ENCODE measurements at places on chromosomes 5 and 9. TPM values are rescaled to one million over a fixed set of nuclear protein-coding genes. Genes with fewer than 3 reads are reported as not detected.

PCDHA4 gene
- total RNA-seq, result not detected

GRCh38 chr9:138070815-138071214, 193.2 kb downstream of the CACNA1B start:
- no peak for DNase-seq

ADRB2 gene
- total RNA-seq, result 2.1 TPM

- peak; percentile 18 for DNase-seq
Observed at GRCh38 chr9:125889476-125890419, 142.6 kb downstream of the PBX3 start.

GRCh38 chr5:151051931-151052608, 28.8 kb downstream of the TNIP1 start:
- DNase-seq, result no peak

- DNase-seq, result no peak
Observed at GRCh38 chr9:136047775-136048559, 47.1 kb downstream of the NACC2 start.

DNA sequence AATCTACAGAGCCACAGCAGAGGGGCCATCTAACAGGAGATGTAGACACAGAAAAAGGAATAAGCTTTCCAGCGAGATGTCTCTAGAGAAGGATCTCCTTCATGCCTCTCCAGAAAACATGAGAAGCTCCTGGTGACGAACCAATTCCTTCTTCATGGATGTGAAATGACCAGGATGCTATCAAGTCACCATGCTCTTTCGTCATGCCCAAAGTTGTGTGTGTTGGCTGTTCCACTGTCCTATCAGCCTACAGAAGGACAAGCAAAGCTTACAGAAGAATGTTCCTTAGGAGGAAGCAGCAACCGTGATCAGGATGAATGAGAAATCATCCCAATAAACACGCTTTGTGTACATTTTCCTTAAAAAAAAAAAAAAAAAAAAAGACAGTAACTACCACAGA, 54.4 kb downstream of the ALDH7A1 start:
- DNase-seq, result no peak

- DNase-seq, result no peak
Observed at GRCh38 chr5:7016999-7017747, 303.9 kb downstream of the TENT4A start.

DNA sequence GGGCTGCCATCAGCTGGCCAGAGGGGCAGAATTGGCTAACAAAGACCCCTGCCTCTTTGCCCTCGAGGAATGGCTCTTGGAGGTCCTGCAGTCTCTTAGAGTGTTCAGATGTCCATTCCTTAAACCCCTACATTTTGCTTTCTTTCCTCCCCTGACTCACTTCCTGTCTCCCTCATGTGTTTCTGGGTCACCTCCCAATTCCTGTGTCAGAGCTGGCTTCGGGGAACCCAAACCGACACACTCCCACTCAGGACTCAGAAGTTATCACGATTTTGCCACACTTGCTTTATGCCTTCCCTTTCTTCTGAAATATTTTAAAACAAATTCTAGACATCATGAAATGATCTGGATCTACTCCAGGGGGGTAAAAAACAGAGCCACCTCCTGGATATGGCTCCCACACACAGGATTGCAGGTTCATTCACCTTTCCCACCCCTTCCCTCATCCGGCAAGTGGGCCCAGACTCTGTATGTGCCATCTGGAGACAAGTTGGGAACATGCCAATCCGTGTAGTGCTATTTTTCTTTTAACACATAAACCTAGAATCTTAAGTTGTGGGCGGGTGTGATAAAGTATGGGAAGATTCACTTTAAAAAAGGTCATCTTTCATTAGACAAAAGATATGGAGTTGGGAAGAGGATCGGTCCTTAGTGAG, 145.7 kb downstream of the NXNL2 start:
- DNase-seq, result no peak

DNA sequence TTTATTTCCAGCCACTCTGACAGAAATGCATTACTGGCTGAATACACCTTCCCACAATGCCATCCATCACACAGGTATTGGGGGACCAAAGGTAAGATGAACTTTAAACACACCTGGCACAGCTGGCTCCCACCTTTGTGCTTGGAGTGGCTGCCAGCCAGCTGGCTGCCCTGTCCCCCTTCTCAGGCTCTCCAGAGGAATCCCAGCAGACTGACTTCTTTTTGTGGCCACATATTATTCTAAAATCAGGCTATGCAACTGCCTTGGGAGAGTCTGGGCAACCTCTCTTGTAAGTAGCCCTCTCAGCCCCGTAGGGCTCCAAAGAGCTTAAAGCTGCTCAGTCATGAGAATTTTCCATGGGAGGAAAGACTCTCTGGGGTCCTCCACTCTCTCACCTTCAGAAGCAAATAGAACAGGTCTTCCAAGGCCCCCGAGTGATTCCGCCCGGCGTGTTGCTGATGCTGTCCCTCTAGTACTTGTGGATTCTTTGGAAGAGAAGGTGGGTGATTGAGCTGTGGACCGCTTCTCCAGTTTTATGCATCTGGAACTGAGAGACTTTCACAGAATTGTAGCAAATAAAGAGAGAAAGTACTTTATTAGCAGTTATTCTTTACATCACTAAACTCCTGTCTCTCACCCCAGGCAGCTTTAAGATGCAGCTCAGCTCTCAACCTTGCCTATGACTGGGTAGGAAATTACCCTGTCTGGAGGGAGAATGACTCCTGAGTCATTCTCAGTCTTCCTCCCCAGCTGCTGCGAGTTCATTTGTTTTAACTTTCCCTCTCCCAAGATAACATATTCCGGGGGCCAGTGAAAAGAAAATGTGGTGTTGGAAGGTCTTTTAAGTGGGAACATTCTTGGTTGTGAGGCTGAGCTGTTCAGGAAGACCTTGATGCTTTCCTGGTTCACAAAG, 159.4 kb upstream of the PITX1 start:
- no peak for DNase-seq

TIMD4 gene
- 0.60 TPM for total RNA-seq

FGF10 gene
- total RNA-seq, result not detected

Measured in CD8-positive, alpha-beta memory T cell (primary cell).